ENCODE measurements at places on chromosomes 2 and 18.

DNA sequence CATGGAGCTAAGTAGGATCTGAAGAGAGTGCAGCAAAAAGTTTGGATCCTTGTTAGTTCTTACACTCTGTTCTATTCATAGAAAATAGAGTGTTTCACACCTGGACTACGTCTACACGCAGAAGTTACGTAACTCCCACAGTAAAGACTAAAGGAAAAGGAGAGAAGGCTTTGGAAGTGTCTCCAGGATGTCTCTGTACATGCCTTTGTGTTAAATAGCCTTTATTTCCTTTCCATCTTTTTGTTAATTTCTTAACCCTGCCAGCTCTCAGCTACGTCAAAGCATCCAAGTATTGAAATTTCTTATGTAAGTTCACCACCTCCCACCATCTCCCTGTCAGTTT, 8.4 kb downstream of the DTNB start:
- no peak for DNase-seq

DNA sequence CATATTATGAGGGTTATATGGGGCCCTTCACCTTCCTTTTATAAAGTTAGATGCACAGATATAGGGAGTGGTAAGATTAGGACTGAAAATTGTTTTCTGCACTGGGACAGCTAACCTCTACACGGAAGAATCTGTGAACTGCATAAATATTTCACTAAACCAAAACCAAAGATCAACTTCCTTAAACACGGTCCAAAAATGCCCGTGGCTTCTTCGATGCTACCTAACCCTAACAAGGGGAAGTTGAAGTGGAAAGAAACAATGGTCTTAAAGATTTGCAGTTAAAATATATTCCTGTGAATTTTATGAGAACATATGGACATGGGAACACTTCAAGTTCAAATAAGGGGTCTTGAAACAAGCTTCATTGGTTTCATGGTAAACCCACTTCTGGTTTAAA, 33.3 kb upstream of the PAX3 start:
- no peak for DNase-seq

GRCh38 chr18:12840382-12840781, 43.7 kb downstream of the PTPN2 start:
- DNase-seq, result no peak

DNA sequence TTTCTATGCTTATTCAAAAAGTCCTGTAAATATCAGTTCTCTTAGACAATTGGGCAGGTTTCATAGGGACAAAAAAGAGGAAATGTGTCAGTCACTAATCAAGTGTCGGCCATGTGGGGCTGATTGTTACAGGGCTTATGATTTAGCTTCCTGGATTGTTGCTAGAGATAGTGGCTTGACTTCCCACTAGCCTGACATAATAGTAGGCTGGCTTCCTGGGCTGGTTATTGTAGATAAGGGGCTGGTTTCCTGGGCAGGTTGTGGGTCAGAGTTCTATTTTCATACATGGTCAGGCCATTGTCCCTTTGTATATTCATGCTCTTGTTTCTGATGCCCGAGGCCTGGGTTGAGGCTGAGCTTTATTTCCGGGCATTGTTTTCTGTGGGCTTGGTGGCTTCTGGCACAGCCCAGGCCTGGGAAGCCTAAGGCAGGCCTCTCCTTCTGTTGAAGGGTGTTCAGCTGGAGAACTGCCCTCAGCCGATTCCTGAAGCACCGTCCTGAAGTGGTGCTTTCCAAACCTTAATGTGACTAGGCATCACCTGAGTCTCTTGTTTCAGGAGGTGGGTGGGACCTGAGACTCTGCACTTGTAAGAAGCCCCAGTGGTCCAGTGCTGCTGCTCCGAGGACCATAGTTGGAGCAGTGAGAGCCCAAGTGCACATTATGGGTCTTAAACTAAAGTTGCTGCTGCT, 37.0 kb downstream of the CD8B2 start:
- DNase-seq, result no peak

All from GM04504 (cell line).